ENCODE measurements at places on chromosomes 11 and 22. TPM values are rescaled to one million over a fixed set of nuclear protein-coding genes. Genes with fewer than 3 reads are reported as not detected.

CRYBB1 gene
- not detected for total RNA-seq

P2RX6 gene
- not detected for total RNA-seq

DNA sequence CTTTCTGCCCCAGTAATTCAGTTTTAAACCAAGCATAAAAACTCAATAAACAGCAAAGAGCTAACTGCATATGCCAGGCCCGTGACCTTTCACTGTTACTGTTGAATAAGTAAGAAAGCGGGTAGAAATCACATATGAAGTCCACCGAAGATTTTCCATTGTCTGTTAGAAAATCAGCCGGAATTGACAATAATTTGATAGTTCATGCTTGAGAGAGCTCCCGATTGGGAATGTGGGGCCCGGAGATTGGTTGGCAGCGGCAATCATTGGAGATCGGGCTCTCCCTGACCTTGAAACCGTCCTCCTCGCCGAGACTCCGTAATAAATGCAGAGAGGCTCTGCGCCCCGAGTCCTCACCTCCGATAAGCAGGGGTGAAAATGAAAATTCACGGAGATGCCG lies 709.6 kb downstream of the BRD1 start:
- no peaks in the 10 kb centered on the region for H3K27me3 ChIP-seq
- DNase-seq, result no peak
- H3K4me1 ChIP-seq, result no peaks in the 10 kb centered on the region
- H3K4me3 ChIP-seq, result no peak overlapping the region
- H3K27ac ChIP-seq, result no peak overlapping the region

GRCh38 chr11:44178381-44178780 lies 82.9 kb downstream of the EXT2 start:
- no peak overlapping the region for H3K27ac ChIP-seq
- H3K27me3 ChIP-seq, result no peaks in the 10 kb centered on the region
- no peak for DNase-seq
- no peak overlapping the region for H3K4me3 ChIP-seq
- H3K4me1 ChIP-seq, result no peaks in the 10 kb centered on the region
- no peaks in the 10 kb centered on the region for H3K36me3 ChIP-seq

DNA sequence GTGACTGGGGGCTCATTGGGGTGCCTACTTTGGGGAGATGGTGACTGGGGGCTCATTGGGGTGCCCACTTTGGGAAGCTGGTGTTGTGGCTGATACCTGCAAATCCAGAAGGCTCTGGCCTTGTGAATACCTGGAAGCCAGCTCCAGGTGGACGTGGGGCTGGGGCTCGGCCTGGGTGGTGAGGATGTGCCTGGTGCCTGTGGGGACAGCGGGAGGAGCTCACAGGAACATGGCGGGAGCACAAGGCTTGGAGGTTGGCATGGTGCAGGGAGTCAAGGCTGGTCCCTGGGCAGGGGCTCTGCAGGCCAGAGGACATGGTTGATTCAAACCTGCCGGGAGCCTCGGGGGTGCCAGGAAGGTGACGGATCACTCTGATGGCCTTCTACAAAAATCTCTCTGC lies 1165.7 kb downstream of the BRD1 start:
- H3K27me3 ChIP-seq, result no peaks in the 10 kb centered on the region
- H3K4me3 ChIP-seq, result no peak overlapping the region
- H3K27ac ChIP-seq, result no peak overlapping the region

PKP3 gene
- 49.5 TPM for total RNA-seq

GRCh38 chr11:65204646-65205601 lies 23.2 kb downstream of the CAPN1 start:
- no peak for DNase-seq
- peaks cover 37% of the 10 kb centered on the region for H3K36me3 ChIP-seq
- H3K4me3 ChIP-seq, result no peak overlapping the region
- H3K27ac ChIP-seq, result no peak overlapping the region

DNA sequence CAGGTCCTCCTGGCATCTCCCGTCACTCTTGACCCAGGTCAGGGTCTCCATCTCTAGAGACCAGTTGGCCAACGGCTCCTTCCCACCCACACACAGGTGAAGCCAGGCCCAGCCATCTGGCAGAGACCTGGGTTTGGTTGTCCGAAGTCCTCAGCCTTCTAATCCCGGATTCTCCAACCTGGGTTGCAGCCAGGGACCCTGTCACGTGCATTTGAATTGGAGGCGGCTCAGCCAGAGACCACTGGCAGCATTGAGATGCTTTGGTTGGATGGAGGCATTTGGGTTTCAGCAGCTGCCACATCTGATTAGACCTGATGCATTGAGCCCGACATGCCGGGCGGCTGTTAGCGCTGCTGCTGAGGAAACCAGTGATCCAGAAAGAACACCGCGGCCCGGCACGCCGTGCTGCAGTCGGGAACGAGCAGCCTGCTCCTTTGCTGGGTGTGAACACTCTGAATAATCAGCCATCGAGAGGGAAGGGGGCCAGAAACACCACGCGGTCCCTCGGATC lies 163.2 kb downstream of the BRD1 start:
- H3K4me3 ChIP-seq, result no peak overlapping the region
- no peak overlapping the region for H3K27ac ChIP-seq
- no peaks in the 10 kb centered on the region for H3K36me3 ChIP-seq
- peak; percentile 44 for DNase-seq

MYRF gene
- not detected for total RNA-seq

GGT1 gene
- 20.7 TPM for total RNA-seq

GRCh38 chr11:71165771-71166170 lies 86.6 kb downstream of the SHANK2 start:
- no peak overlapping the region for H3K27ac ChIP-seq
- H3K36me3 ChIP-seq, result no peaks in the 10 kb centered on the region
- DNase-seq, result no peak
- H3K4me1 ChIP-seq, result no peaks in the 10 kb centered on the region
- H3K4me3 ChIP-seq, result no peak overlapping the region
- no peaks in the 10 kb centered on the region for H3K27me3 ChIP-seq

OR2AG1 gene
- total RNA-seq, result not detected

GRCh38 chr22:44012162-44012561 lies 11.9 kb upstream of the PARVB start:
- no peak overlapping the region for H3K4me3 ChIP-seq
- H3K4me1 ChIP-seq, result no peaks in the 10 kb centered on the region
- no peak for DNase-seq
- H3K36me3 ChIP-seq, result no peaks in the 10 kb centered on the region
- no peaks in the 10 kb centered on the region for H3K27me3 ChIP-seq
- H3K27ac ChIP-seq, result no peak overlapping the region

DNA sequence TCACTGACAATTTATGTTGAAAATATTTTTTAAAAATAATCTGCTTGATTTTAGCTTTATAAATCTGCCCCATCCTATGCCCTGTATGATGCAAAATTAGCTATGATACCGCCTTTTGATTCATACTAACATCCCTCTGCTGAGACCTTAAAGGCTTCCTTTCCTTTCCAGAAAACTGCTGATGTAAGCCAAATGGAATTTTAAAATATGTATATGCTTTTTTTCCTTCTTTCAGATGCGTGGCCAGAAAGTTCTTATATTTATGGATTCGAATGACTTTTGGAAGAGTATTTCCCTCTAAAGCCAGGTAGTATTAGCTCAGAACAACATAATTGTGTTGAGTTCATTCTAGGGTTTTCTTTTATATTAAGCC lies 34.5 kb downstream of the SFI1 start:
- H3K4me1 ChIP-seq, result peaks cover 8% of the 10 kb centered on the region
- H3K27me3 ChIP-seq, result no peaks in the 10 kb centered on the region
- H3K4me3 ChIP-seq, result no peak overlapping the region
- no peaks in the 10 kb centered on the region for H3K36me3 ChIP-seq
- DNase-seq, result no peak

BDNF gene
- total RNA-seq, result 1.3 TPM

BATF2 gene
- 2.9 TPM for total RNA-seq

- no peak overlapping the region for H3K27ac ChIP-seq
- peaks cover 5% of the 10 kb centered on the region for H3K4me1 ChIP-seq
- no peaks in the 10 kb centered on the region for H3K27me3 ChIP-seq
- peak; percentile 8 for DNase-seq
These were observed 51.8 kb downstream of the MN1 start for GRCh38 chr22:27749597-27750225.

GRCh38 chr11:24406980-24407379 lies 89.9 kb upstream of the LUZP2 start:
- no peaks in the 10 kb centered on the region for H3K27me3 ChIP-seq
- no peak overlapping the region for H3K27ac ChIP-seq
- H3K4me3 ChIP-seq, result no peak overlapping the region
- no peak for DNase-seq

GRCh38 chr11:71998649-71999310 lies at the start of gene IL18BP:
TSS of gene IL18BP (plus strand) at chr11:71998909. CDS start at chr11:71999985, 1,076 bp downstream.
- no peaks in the 10 kb centered on the region for H3K4me1 ChIP-seq
- H3K27ac ChIP-seq, result peak within 1 kb of the TSS; percentile 58
- H3K36me3 ChIP-seq, result peaks cover 14% of the 10 kb centered on the region
- H3K4me3 ChIP-seq, result no peak within 1 kb of the TSS
- DNase-seq, result no peak

DNA sequence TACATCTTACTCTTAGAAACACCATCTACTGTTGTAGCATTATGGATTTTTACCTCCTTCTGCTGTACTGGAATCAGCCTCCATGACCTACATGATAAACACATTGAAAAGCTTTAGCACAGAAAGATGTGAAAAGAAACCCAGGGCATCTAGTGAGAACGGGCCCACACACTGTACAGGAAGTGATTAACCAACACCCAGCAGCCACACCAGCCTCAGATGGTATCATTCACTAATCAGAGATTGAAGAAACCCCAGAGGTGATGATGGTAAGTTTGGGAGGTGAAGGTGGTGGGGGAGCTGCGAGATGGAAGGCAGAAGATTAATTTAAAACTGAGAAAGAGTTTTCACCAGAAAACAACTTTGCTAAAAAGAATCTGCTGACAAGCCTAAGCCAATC lies 46.1 kb downstream of the RASSF10 start:
- H3K4me1 ChIP-seq, result peaks cover 9% of the 10 kb centered on the region
- no peaks in the 10 kb centered on the region for H3K36me3 ChIP-seq
- H3K27ac ChIP-seq, result no peak overlapping the region
- no peak overlapping the region for H3K4me3 ChIP-seq

GRCh38 chr11:117478126-117478860 lies 150.6 kb downstream of the CEP164 start:
- peaks cover 7% of the 10 kb centered on the region for H3K4me1 ChIP-seq
- H3K4me3 ChIP-seq, result no peak overlapping the region
- no peaks in the 10 kb centered on the region for H3K27me3 ChIP-seq
- no peaks in the 10 kb centered on the region for H3K36me3 ChIP-seq

DNA sequence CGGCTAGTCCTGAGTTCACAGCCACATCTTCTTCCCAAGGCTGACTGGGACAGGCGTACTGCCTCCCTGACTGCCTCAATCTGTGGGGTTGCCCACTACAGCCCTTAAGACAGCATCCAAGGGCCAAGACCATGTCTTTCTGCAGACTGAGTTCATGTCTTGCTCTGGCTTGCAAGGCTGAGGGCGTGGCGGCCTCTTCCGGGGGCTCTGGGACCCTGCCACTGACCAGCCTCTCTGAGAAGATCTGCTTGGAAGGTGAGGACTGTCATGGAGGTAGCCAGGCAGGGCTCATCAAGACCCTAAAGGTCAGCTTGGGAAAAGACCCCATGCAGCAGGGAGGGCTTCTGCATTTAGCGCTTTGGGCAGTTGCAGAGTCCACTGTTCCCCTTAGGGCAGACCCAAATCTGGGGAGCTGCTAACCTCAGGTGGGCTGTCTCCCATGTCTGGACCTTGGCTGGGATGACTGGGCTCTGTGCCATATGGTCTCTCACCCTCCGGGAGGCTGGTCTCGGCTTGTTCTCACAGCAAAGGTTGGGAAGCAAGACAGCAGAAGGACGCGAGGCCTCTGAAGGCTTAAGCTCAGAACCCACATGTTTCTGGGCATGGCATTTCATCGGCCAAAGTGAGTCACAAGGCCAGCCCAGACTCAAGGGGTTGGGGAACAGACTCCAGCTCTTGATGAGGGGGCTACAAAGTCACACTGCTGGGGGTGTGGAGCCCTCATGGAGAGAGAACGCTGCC lies 109.1 kb upstream of the LMO1 start:
- H3K27ac ChIP-seq, result no peak overlapping the region
- no peaks in the 10 kb centered on the region for H3K4me1 ChIP-seq

DNA sequence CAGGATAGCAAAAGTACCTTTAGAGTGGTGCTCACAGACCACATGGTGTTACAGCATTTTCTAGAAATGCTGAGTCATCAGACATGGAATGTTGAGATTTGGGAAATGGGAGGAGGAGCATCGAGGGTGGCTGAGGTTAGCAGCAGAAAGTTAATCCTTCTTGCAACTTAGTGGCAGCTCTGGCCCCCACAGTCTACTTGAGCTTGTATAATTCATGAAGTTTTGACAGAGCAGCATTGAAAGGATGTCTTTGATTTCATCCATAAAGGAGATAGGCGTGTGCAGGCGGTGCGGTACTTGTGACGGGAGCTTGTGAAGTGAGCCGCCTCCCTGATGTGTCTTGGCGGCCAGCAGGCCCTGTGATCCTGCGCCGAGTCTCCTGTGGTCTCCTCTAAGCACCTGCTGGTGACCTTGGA lies 330.5 kb downstream of the TBC1D22A start:
- peak overlapping the region; percentile 77 for H3K27ac ChIP-seq
- peak; percentile 70 for DNase-seq
- no peaks in the 10 kb centered on the region for H3K27me3 ChIP-seq
- H3K36me3 ChIP-seq, result no peaks in the 10 kb centered on the region
- H3K4me3 ChIP-seq, result no peak overlapping the region

GRCh38 chr22:24730864-24731263 lies 43.7 kb downstream of the PIWIL3 start:
- no peaks in the 10 kb centered on the region for H3K36me3 ChIP-seq
- H3K27ac ChIP-seq, result no peak overlapping the region
- H3K4me1 ChIP-seq, result peaks cover 17% of the 10 kb centered on the region
- DNase-seq, result no peak
- H3K4me3 ChIP-seq, result no peak overlapping the region

SPON1 gene
- total RNA-seq, result 12.3 TPM

- no peaks in the 10 kb centered on the region for H3K4me1 ChIP-seq
- no peak for DNase-seq
- no peaks in the 10 kb centered on the region for H3K36me3 ChIP-seq
These were observed 100.2 kb downstream of the SYN3 start for GRCh38 chr22:32958001-32958400.

- H3K4me3 ChIP-seq, result no peak overlapping the region
- DNase-seq, result no peak
- H3K4me1 ChIP-seq, result no peaks in the 10 kb centered on the region
- no peaks in the 10 kb centered on the region for H3K27me3 ChIP-seq
- H3K36me3 ChIP-seq, result no peaks in the 10 kb centered on the region
These were observed 196.7 kb downstream of the ARHGAP42 start for GRCh38 chr11:100883830-100884229.

GRCh38 chr11:45142241-45143055 lies 4.0 kb upstream of the PRDM11 start:
- no peaks in the 10 kb centered on the region for H3K27me3 ChIP-seq
- no peak for DNase-seq
- H3K4me3 ChIP-seq, result no peak overlapping the region

GRCh38 chr11:61115498-61116224 lies 13.4 kb downstream of the CD5 start:
- H3K27me3 ChIP-seq, result no peaks in the 10 kb centered on the region
- H3K4me3 ChIP-seq, result no peak overlapping the region
- no peaks in the 10 kb centered on the region for H3K36me3 ChIP-seq
- no peaks in the 10 kb centered on the region for H3K4me1 ChIP-seq

- no peak for DNase-seq
- H3K36me3 ChIP-seq, result no peaks in the 10 kb centered on the region
- H3K27me3 ChIP-seq, result no peaks in the 10 kb centered on the region
- no peak overlapping the region for H3K4me3 ChIP-seq
- H3K27ac ChIP-seq, result no peak overlapping the region
These were observed 2.9 kb upstream of the HTATIP2 start for GRCh38 chr11:20360650-20361049.
